ENCODE measurements at places on chromosomes 6 and 20.

DNA sequence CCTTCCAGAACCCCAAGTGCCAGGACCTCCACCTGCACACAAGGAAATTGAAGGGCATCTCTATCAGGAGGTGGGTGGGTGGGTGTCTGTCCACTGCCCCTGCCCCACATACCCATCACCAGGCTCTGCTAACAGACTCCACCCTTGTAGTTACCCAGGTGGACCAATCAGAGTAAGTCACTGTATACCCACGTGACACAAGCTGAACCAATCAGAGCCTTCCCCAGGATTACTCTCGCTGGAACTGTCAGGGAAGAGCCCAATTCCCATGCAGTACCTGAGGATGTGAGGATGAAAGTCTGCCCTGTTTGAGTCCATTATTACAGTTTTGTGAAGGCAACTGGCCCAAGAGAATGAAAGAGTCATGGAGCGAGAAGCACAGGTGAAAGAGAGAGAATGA is 4.2 kb downstream of the OCSTAMP start:
- DNase-seq, result no peak

GRCh38 chr6:169917153-169917552 is 165.7 kb downstream of the ERMARD start:
- no peak for DNase-seq

- no peak for DNase-seq
Measured at GRCh38 chr20:61691978-61692377, 373.7 kb downstream of the TAF4 start.

- no peak for DNase-seq
Measured at GRCh38 chr6:75752365-75752764, 3.3 kb downstream of the MYO6 start.

GRCh38 chr6:18488004-18488403 is 100.9 kb downstream of the RNF144B start:
- DNase-seq, result no peak

DNA sequence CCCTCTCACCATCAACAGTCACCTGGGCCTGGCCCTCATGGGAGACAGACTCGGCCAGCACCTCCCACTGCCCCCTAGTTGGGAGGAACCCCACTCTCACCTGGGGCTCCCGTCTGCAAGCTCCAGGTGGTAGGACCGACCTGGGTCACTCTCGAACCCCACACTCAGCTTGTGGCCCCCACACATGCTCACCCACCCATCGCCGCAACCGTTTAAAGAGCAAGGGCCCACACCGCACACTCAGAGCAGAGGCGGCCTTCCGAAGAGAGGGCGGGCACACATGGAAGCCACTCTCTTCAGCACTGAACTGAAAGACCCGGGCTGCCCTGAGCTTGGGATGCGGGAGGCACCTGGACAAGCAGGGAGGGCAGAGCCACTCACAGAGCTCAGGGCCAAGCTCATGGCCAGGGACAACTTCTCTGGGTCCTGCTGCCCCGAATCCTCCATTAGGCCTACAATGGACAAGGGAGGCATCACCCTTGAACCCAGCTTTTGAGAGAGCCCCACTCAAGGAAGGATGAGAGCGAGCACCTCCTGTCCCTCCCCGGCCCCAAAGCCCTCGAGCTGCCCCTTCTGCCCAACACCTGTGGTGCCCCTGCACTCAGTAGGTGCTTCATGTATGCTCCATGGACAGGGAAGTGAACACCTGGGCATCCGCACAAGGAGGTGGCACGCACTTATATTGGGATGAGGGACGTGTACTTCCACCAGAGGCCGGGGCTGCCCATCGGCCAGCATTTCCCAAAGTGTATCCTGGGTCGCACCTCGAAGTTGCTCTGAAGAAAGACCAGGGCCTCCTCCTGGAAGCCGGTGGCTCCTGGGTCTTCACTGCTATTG is 50.4 kb downstream of the YTHDF1 start:
- DNase-seq, result no peak

DNA sequence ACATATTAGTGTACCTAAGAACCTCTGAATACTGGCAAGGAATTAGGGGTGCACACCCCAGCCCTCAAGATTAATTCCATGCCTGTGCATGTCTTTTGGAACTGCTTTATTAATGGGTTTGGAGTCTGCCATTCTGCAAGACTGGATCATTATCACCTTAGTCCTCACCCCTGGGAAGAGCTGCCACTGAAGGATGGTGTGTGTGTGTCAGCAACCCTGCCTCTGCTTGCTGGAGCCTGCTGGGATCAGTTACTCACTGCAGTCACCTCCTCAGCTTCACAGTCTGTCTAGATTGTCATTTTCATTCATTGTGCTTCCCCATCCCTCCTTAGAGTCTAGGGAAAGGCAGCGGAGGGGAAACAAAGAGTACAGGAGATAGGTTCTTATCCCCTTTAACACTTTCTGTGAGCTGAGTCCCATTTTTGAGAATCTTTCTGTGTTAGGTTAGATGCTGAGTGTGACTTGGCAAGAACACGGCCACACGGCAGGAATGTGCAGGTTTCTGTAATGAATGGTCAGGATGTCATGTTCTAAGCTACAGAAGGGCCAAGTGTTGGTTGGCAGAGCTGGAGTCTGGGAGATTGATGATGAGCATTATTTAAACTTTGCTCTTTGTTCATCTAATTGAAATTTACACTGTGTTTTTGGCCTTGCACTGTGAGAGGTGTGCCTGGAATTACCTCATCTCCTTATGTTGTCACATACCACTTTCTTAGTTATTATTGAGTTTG is 21.1 kb downstream of the GHRH start:
- DNase-seq, result no peak

- no peak for DNase-seq
Measured at GRCh38 chr6:104326173-104327001, 533.3 kb downstream of the HACE1 start.

GRCh38 chr6:146990284-146990683 is 213.9 kb upstream of the STXBP5 start:
- DNase-seq, result no peak

GRCh38 chr20:56783826-56784225 is 154.7 kb downstream of the TFAP2C start:
- DNase-seq, result no peak

GRCh38 chr20:4813076-4813862 is 91.6 kb downstream of the PRND start:
- no peak for DNase-seq

DNA sequence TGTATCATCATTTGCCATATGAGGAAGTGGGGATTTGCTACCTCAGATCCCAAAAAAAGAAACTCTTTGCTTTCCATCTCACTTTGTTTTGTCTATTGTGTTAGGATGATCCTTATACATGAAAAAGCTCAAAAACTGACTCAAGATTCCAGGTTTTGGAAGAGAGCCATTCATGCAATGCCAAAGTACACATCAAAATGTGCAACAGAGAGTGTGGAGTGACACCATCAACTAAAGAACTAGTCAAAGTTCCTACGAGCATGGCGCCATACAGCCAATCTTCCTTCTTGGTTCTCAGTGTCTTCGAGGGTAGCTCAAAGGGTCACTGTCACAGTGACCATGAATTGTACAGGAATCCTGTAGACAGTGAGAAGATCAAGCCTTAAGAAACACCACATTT is 255.8 kb upstream of the SASH1 start:
- no peak for DNase-seq

DNA sequence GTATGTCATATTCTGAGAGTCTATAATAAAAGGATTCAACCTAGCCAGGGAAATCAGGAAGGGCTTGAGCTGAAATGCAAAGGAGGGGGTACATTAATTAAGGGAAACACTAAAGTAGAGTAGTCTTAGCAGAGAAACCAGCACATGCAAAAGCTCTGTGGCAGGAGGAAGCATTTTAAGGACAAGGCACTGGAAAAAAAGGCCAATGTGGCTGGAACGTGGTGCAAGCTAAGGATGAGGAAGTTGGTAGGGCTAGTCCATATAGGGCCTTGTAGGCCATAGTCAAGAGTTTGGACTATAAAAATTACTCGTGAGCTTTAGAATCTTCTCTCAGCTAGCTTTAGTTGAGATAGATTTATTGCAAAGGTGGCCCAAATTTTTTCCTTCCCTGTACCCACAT is 75.2 kb upstream of the TOP1 start:
- no peak for DNase-seq

GRCh38 chr20:38303908-38304379 is at the start of gene BPI:
Gene BPI, plus strand, starts transcription at chr20:38304156. Its CDS starts 68 bp downstream, at chr20:38304224.
- no peak for DNase-seq

GRCh38 chr6:79694156-79694555 is 63.0 kb downstream of the SH3BGRL2 start:
- no peak for DNase-seq

DNA sequence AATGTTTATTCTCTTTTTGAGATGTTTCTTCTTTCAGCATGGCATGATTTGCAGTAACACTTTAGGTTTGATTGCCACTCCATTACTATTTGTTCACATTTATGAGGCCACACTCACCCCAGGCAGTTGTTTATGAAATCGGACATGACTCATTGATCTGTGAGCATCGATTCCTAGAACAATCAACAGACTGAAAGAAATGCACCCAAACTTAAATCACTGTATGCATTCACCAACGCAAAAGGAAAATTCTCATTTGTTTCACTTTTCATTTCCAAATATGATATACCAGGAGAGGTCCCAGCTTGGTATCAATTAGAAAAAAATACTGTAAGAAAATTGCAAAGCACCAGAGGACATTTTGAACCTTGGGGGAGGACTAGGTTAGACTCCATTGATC is 5.4 kb upstream of the GJA10 start:
- DNase-seq, result no peak
